ENCODE measurements at places on chromosomes 6 and 20.

DNA sequence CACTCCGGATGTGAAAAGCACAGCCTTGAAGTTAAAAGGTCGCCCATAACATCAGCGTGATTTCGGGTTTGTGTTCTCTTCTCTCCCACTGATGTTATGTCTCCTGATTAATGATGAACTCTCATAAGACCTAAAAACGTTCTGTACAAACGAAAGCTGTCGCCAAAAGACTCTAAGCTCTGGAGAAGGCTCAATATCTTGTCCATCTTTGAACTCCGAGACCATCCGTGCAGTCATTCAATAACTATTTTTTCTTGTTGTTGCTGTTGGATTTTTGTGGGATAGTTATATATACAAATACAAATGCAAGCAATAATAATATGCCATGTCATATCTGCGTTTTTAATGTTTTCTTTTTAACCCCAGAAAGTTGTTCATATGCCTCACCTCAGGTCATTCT is 291.8 kb upstream of the MARCKS start:
- no peak for DNase-seq

GRCh38 chr6:144150710-144151657 is 667 bp downstream of the STX11 start:
- no peak for DNase-seq

DNA sequence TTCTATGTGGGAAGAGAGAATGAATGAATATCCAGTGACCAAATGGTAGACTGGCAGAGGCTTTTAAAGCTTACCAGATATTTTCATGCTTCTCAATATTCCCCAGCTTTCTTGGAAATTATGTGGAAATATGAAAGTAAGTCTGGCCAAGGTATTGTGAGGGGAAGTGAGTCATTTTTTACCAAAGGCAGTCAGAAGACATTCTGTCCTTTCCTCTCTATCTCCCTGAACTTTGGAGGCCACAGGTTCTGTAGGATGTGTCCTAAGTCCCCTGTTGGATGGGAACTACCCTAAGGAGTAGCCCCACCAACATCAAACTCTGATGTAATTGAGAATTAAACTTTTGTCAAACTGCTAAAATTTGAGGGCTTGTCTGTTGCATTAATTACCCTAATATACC is 593.8 kb upstream of the NRSN1 start:
- DNase-seq = no peak

DNA sequence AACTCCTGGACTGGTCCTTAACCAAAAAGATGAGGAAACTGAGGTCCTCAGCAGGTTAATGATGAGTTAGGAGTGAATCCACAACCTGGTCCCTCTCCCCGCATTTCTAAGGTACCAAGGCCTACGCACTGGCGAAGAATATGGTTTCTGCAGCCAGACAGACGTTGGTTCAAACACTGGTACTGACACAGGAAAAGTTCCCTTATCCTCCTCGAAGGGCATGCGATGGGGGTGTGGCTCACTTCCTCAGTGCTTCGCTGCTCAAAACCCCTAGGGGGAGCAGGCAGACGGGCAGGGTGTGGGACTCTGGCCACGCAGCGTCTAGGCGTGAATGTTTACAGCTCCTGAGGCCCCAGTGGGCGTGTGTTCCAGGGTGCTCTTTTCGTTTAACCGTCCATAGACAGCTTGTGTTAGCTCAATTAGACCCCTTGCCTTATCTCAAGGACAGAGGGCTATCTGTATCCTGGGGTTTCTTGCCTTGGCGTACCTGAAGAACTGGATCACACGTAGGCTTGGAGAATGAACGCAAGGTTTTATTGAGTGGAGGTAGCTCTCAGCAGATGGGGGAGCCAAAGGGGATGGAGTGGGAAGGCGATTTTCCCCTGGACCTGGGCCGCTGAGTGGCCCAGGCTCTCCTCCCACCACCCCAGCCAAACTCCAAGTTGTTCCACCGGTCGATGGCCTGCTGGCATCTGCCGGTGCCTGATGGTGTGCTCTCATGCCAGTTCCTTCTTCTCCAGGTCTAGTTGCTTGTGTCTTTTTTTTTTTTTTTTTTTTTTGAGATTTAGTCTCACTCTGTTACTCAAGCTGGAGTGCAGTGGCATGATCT is 31.8 kb upstream of the PTPN1 start:
- no peak for DNase-seq

All from pulmonary artery endothelial cell (primary cell).